Cardiac muscle cell (in vitro differentiated cells and primary cell): ENCODE measurements at places on chromosomes 3 and 15. TPM values are rescaled to one million over a fixed set of nuclear protein-coding genes. Genes with fewer than 3 reads are reported as not detected.

DNA sequence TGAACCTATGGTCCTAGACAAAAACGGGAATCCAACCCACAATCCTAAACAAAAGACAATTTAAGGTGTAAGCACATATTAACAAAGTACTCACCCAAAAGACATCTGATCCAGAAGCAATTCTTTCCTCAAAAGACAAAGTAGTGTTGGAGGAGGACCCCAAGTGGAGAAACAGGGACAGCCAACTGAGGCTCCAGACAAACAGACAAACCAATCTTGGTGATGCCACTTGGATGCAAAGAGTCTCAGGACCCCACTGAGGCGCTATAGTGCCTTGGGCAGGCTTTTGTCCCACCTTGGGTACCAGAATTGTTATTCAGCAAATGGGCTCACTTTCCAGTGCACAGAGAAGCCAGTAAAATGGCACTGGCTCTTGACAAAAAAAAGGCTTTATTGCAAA is 613.8 kb downstream of the DIPK2A start:
- DNase-seq: no peak

Gene NAALADL2
- total RNA-seq: 3.8 and 4.3 TPM in 2 replicates

GRCh38 chr3:194142156-194142910 is 6.4 kb downstream of the HES1 start:
- DNase-seq: peak; percentile 52

Gene CILP
- 0.32 and 1.0 TPM in 2 replicates for total RNA-seq

Gene PHLDB2
- 11.2 and 27.2 TPM in 2 replicates for total RNA-seq

DNA sequence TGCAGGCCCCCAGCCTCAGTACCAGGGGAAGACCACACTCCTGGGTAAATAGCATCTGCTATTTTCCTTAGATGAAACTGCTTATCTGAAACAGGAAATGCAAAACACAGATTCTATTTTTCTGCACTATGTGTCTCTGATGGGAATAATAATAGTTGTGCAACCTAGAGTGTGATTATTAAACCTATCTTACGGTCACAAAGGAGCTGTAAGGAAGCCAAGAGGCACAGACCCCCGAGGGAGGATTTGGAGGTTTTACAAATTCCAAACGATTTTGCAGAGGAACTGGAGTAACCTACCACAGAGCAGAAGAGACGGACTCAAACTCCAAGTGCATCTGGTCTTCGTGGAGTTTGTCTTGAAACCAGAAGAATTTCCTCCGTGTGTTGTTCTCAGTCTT is 14.1 kb upstream of the APOD start:
- DNase-seq: no peak

GRCh38 chr3:177286034-177286433 is 88.8 kb upstream of the TBL1XR1 start:
- DNase-seq: no peak

- no peak for DNase-seq
Measured at GRCh38 chr3:18087988-18088387, 337.2 kb downstream of the SATB1 start.

- no peak for DNase-seq
Measured at GRCh38 chr3:115580566-115580965, 42.7 kb upstream of the GAP43 start.

Gene AGBL1
- 0.04 and 0.06 TPM in 2 replicates for total RNA-seq

DNA sequence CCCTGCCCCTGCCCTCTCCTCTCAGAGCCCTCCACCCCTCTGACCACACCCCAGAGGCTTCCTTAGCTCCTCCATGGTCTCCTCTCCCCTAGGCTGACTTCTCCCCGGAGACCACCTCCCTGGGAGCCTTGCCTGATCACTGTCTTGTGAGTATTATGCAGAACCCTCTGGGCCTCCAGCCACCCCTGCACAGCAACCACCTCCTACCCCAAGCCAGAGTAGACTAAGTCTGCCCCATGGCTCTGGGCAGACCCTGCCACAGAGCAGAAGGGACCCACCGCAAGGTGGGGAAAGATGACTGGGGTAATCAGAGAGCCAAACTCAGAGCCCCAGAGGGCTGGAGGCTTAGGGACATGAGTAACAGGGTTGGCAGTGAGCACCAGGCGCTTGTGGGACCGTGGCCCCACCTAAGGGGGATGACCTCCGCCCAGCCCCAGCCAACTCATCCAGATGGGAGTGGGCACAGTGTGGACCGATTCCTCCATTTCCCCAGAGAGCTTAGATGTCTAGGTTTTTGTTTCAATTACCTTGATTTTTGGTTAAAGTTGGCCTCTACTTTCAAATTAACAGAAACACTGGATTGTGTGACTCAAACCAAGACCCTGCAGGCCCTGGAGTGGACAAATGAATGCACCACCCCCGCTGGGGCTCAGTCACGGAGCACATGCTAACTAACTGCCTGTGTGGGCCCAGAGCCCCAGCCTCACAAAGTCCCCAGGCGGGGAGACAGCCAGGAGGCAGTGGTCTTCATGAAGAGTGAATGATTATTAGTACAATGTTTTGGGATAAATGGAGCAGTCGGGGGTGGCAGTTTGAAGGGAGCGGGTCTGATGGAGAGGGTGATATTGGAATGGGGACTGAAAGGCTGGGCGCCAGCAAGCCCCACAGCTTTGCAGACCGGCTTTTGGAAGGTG is 119.4 kb upstream of the PRR20G start:
- DNase-seq: no peak

Gene IL16
- 0.14 TPM in 1 of 2 replicates, not detected in the other for total RNA-seq

GRCh38 chr15:76566276-76566675 is 229.7 kb downstream of the ISL2 start:
- no peak for DNase-seq

DNA sequence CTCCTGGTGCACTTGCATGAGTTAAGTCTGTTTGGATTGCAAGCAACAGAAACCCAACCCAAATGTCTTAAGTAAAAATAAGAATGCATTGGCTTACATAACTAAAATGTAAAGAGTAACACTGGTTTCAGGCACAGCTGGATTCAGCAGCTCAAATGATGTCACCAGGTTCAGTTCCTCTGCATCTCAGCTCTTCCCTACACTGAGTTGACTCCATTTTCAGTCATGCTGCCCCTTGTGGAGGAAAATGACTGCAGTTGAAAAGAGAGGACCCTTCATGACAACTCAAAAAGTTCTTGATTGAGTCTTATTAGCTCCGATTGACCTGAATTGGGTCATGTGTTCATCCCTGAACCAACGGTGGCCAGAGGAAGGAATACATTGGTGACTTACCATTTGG is 138.5 kb upstream of the ABI3BP start:
- DNase-seq: no peak

Gene PDHB
- total RNA-seq: 260 and 584 TPM in 2 replicates

GRCh38 chr3:22691407-22691806 is 511.7 kb upstream of the UBE2E2 start:
- no peak for DNase-seq

- no peak for DNase-seq
Measured at GRCh38 chr3:181710345-181711291, 1.1 kb upstream of the SOX2 start.

DNA sequence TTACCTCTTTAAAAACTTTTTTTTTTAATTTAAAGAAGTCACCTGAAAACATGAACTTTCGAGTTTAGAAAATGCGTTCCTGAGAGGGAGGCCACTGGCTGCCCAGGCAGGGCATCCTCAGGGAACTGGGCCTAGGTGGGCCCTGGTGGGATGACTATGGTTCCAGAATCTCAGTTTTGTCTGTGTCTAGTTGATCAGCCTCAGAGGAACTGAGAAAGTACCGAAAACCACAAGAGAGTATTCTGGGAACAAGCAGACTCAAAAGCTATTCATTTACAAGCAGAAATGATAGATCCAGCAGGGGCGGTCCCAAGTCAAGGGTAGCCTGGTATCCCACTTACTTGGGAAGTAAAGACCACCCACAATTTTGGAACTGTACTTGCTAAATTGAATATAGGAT is 10.5 kb downstream of the WWTR1 start:
- no peak for DNase-seq

Gene C3orf80
- total RNA-seq: 3.6 and 4.1 TPM in 2 replicates

GRCh38 chr15:74523982-74524381 is 17.0 kb upstream of the ARID3B start:
- DNase-seq: no peak

Gene FANCD2OS
- not detected in 2 replicates for total RNA-seq

Gene ZPLD1
- 0.18 and 0.60 TPM in 2 replicates for total RNA-seq

- peak; percentile 93 for DNase-seq
Measured at GRCh38 chr3:42701371-42702065, 1.1 kb downstream of the HHATL start.

Gene SLC2A2
- total RNA-seq: not detected in 2 replicates

DNA sequence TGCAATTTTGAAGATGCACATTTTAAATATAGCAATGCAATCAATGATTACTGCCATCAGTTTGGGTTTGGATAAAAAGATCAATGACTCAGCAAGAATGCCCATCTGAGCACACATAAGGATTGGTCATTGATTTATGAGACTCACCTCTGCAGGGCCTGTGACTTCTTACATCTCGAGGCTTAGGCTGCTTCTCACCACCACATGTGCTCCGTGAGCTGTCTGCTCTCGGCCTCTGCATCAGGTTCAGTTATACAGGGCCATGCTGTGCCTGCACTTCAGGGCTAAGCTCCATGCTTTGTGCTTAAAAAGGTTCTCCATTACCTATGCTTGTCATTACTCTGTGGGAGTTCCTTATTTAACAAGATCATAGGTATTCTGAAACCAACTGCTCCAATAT is 887.5 kb downstream of the DIPK2A start:
- no peak for DNase-seq

Gene LRTM1
- total RNA-seq: not detected in 2 replicates

DNA sequence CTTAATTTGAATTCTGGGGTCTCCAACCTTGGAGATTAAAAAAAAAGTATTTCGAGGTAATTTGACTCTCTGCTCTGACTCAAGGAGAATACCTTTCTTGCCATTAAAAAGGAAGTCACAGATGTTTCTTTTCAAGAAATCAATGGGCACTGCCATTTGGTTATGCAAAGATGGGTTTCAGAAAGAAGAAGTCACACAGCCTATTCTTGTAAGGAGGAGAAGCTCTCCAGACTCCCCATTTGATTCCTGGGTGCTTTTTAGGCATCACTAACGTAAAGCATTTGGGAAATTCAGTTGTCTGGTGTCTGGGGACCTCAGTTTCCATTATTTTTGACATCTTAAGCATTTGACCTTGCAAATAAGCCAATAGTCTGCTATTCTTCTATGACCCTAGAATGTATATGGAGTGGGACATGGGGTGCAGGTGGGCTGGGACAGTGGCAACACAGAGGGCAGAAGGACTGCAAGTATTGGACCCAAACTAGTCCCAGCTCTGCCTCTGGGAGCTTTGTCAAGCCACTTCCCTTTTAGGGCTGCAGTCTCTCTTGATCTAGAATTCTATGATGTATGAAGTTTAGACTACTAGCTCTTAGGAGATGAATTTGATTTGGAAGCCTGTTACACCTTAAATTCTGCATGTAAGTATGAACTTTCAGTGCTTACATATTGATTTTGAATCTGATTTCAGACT is 27.8 kb downstream of the IL5RA start:
- no peak for DNase-seq

Gene MYO5A
- total RNA-seq: 15.2 and 27.7 TPM in 2 replicates

Gene GABRG3
- total RNA-seq: not detected in 2 replicates

DNA sequence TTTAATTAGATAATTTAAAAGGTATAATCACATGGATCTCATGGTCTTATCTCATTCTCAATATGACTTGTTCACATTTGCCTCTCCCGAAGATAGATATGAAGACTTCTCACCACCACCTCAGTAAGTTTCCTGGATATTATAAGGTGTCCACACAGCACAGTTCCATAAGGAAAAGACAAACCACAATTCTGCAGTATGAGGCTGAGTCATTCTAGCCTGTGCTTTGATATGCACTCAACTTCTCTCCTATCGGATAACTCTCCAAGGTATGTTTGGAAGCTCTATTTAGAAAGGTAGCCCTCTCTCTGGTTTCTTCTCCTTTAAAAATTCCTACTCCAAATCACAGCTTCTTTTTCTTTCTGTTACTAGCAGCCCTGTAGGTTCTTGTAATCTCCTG is 612.8 kb downstream of the ZPLD1 start:
- DNase-seq: no peak

DNA sequence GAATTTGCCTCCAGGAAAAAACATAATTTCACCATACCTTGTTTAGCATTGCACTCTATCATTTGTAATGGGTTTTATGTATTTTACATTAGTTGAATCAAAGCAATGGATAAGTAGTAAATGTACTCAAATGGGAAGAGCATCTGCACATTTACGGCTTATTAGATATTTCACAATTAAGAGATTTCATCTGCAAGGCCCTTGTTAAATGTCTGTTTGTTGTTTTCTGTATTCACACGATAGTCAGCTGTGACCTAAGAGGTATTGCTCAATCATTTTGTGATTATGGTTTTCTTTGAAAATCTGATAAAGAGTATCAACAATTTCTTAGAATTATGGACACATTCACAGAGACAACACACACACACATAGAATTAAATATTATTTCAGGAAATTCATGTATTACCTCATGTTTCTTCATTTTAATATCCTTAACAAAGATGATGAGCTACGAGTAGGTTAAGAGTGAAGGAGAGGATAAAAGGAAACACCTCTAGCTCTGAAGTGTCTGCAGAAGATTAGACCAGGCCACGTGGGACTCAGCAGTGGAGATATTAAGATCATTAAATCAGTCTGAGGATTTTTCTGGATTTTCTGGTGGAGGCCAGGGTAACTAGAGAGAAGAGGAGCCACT is 121.9 kb upstream of the POU1F1 start:
- no peak for DNase-seq

Gene BTLA
- not detected in 2 replicates for total RNA-seq

Gene P2RY1
- total RNA-seq: 4.6 and 4.8 TPM in 2 replicates

DNA sequence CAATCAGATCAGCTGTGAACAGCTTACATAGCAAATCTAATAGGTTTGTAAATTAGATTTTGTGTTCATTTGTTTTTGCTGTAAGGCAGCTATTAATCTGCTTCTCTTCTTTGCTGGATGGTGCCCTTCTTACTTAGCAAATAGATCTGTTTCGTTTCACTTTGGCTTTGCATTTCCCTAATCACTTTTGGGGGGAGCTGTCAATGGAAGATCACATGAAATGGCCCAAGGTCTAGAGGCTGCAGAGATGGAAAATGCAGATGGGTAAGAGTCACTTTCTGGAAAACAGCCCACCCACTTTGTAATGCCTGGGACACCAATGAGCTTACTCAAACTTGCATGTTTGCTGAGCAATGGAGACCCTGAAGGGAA is 36.4 kb downstream of the ST8SIA2 start:
- no peak for DNase-seq
